Activated CD4-positive, alpha-beta T cell treated with anti-CD3 and anti-CD28 coated beads for 36 hours (primary cell): ENCODE measurements at places on chromosomes 7 and 10. TPM values are rescaled to one million over a fixed set of nuclear protein-coding genes. Genes with fewer than 3 reads are reported as not detected.

- DNase-seq = no peak
Observed at GRCh38 chr7:73482746-73483145, 39.3 kb downstream of the BAZ1B start.

- DNase-seq = no peak
Observed at GRCh38 chr7:158032561-158033115, 555.0 kb downstream of the PTPRN2 start.

- DNase-seq = peak; percentile 77
Observed at GRCh38 chr7:141654551-141654950, 47.4 kb downstream of the DENND11 start.

The DNAJB6 gene
- total RNA-seq = 89.9 TPM

- no peak for DNase-seq
Observed at GRCh38 chr7:92612501-92612900, 22.3 kb upstream of the FAM133B start.

- DNase-seq = peak; percentile 75
Observed at GRCh38 chr10:97542169-97543024, 30.2 kb upstream of the ANKRD2 start.

- DNase-seq = peak; percentile 72
Observed at GRCh38 chr7:130960208-130960988, 226.4 kb upstream of the KLF14 start.
